ENCODE measurements at places on chromosomes 11 and 22.

GRCh38 chr11:72045849-72046248 lies 34.5 kb downstream of the NUMA1 start:
- DNase-seq = no peak

- DNase-seq = peak; percentile 96
Observed at GRCh38 chr11:28674433-28675103, 566.4 kb downstream of the METTL15 start.

DNA sequence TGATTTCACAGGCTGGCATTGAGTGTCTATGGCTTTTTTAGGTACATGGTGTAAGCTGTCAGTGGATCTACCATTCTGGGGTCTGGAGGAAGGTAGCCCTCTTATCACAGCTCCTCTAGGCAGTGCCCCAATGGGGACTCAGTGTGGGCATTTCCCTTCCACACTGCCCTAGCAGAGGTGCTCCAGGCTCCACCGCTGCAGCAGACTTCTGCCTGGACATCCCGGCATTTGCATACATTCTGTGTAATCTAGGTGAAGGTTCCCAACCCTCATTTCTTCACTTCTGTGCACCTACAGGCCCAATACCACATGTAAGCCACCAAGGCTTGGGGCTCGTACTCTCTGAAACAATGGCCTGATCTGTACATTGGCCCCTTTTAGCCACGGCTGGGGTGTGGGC lies 78.3 kb downstream of the RNF169 start:
- DNase-seq = no peak

DNA sequence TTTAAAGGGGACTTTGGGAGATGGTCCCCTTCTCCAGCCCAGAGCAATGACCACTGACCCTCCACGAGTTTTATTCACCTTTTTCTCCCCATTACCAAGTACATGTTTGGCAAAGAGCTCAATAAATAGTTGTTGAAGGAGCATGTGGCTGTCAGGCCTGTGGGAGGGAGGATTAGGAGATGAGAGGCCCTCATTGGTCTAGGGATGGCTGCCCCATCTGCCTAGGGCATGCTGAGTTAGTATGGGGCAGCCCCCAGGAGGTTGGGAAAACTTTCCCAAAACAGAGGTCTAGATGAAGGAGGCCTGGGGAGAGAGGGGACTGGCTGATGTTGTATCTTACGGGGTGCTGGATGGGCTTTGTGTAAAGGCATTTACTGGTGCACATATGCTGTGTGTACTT lies 10.6 kb downstream of the MAFF start:
- DNase-seq = no peak

GRCh38 chr11:128451652-128452470 lies 135.5 kb downstream of the ETS1 start:
- DNase-seq = no peak

DNA sequence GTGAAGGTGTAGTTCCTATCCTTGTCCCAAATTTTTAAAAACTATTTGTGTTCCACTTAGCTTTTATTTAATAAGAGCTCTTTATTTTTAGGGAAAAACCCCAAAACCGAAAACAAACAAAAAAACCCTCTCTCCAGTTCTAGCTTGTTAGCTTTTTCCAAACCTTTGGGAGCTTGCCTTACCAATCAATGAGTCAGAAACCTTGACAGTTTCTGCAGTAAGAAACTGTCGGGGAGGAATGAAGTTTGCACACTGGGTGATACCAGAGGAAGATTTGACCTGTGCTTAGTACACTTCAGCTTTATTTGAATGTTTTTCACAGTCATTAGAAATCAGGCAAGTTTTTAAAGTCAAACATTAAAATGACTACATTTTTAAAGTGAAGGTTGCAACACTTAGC lies 105.0 kb downstream of the FAT3 start:
- DNase-seq = peak; percentile 45

- no peak for DNase-seq
Observed at GRCh38 chr11:100612766-100613165, 74.3 kb upstream of the ARHGAP42 start.

DNA sequence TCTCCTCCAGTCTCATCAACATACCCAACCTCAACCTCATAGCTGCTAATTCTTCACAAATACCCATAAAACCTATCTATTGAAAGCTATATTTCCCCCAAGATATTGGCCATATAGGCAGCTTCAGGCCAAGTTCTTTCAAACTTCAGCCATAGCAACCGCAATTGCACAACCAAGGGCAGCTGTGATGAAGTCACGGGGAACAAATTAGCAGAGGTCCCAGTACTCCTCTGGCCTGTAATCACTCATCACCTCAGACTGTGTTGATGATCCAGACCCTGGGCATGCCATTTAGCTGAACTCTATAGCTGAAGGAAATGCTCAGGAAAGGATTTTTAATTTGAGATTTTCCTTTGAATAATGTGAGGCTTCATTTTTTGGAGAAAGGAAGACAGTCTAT lies 84.1 kb downstream of the SLC1A2 start:
- no peak for DNase-seq

- no peak for DNase-seq
Observed at GRCh38 chr11:102316346-102316904, 859 bp upstream of the BIRC3 start.

GRCh38 chr11:11499300-11499699 lies 122.5 kb downstream of the GALNT18 start:
- DNase-seq = no peak

GRCh38 chr11:12693479-12694182 lies 19.4 kb downstream of the TEAD1 start:
- peak; percentile 99 for DNase-seq

DNA sequence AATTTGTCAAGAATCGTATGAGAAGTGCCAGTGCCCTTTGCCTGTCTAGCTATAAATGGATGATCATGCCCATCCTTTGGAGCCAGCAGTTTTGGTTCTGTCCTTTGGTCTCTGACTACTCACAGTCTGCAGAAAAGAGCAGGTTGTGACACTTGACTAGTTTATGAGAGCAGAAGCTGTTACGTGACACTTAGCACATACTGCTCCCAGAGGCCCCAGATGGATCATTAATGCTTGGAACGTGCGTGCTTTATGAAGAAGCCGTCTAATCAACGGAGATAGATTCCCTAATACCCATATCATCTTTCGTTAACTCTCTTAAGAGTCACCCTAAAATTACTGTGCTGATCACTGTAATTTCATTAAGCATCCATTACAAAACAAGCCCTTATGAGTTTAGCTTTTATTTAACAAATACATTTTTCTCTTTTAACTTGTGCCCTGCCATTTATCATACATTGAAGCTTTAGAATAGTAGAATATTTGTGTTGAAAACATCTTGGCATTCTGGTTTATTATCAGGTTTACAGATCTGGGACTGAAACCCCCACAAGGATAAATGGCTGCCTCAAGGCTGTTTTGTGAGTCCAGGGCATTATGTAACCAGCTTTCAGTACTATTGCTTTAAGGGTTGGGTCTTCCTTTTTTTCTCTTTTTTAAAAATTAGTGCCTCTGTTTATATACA lies 47.0 kb upstream of the ADORA2A start:
- DNase-seq = no peak

DNA sequence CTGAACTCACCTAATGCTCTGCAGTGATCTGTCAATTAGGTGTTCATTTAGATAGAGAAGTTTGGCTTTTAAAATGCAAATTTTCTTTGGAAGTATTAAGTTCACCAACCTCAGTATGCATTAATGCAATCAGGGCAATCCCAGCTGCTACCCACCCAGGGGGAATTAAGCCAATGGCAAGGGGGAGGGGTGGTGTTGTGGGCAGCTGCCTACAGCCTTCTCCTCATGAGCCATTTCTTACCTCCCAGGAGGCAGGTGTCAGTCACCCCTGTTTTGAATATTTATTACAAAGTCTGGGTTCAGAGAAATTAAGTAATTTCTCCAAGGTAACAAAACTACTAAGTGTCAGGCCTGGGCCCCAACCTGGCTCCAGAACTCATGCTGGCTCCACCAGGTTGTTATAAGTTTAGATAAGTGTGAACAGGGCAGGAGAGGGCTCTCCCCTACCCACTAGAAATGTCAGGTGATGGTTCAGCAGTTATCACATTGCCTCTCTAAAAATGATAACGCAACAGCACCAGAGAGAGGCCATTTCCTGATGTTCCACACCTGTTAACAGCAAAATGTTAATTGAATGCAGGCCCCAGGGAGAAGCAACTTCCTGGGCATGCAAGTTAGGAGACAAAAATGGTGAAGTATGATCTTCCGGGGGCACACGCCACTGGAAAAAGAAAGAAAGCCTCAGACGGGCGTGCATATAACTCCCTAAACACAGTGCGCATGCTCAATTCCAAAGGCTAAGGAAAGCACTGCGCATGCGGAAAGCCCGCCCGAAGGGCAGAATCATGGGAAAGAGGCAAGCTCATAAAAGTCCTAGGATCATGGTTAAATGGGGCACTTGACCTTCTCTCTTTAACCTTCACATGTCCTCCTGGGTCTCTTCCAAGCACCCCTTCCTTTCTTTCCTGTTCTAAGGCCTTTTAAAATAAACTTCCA lies 35.4 kb upstream of the GNAZ start:
- DNase-seq = no peak

DNA sequence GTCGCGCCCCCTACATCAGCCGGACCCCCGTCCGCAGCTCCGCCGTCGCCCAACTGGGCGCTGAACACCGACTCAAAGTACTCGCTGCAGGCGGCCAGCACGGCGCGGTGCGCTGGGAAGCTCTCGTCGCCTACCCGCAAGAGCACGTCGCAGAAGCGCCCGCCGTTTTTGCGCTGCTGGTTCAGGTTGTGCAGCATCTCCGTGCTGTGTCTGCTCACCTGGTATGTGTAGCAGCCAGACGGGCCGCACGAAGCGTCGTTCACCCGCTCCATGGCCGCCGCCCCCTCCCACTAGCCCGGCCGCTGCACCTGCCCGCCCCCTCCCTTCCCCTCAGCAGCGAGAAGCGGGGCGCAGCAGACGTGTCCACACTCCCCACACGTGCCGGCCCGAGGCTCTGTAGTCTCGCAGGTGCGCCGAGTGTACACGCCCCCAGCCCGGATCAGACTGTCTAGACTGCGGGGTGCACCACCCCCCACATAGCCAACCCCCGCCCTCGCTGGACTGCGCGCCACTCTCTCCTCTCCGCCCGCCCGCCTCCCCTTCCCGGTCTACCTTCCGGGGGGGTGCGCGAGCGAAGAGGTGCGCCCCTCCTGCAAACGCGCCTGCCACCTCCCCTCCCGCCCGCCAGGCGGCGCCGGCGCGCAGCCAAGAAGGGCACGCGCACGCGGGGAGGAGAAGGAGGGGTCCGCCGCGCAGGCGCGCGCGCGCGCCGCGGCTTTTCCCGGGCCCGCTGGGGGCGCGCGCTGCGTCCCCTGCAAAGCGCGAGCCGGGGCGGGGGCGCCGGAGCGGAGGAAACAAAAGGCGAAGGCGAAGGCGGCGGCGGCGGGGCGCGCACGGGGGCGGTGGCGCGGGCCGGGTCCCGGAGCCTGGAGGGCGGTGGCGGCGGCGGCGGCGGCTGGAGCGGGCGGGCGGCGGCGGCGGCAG lies 553 bp downstream of the PATZ1 start:
- DNase-seq = peak; percentile 91

DNA sequence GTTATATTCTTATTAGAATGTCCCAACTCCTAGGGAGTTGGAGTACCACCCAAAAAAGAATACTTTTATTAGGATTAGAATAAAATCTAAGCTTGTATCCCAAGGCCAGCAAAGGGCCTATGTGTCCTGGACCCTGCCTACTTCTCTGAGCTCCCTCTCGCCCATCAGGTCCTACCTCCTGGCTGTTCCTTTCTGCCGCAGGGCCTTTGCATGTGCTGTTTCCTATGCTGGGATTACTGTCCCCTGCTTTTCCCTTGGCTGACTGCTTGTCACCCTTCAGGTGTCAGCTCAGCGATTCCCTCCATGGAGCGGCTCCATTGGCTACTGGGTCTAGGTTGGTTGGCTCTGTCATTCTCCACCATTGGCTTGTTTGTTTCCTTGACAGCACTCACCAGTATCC lies 13.4 kb downstream of the MYO7A start:
- no peak for DNase-seq

GRCh38 chr22:42317008-42317407 lies 46.6 kb upstream of the TCF20 start:
- DNase-seq = peak; percentile 35

DNA sequence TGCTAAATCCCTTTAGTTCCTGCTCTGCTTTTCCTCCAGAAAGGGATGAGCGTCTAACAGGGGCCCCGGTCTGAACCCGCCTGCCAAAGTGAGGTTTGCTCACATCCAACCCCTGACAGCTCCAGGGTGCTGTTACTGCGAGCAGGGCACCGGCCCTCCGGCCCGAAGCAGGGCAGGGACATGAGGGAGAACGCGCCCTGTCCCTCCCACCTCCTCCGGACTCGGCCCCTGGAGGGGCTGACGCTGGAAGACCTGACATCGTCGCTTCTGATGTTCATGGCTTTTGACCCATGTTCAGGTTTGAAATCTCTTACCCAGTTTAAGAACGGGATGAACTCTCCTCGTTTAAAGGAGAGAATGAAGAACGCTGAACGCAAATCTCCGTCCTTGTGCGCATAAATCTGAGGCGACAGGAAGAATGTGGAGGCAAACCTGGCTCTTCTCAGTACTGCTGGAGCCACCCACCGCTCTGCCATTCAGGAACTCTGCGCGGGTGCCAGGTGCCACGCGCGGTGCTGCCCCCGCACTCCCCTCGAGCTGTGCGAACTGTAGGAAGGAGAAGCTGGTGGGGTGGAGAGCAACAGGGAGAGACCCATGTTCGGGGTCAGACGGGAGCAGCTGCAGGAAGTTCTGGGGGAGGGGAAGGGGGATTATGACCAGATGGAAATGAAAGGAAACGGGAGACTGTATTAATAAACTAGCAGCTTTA lies 826 bp upstream of the EEF1G start:
- peak; percentile 40 for DNase-seq
